ENCODE measurements at places on chromosomes 7 and 10. TPM values are rescaled to one million over a fixed set of nuclear protein-coding genes. Genes with fewer than 3 reads are reported as not detected.

Gene CDK1
- total RNA-seq, result 0.75 TPM

Gene TRIM74
- 4.1 TPM for total RNA-seq

Gene UNCX
- not detected for total RNA-seq

Gene UBTD1
- total RNA-seq, result 0.56 TPM

Gene CLEC2L
- not detected for total RNA-seq

Gene SLC39A12
- not detected for total RNA-seq

Gene DENND2A
- total RNA-seq, result not detected

Gene PSMA2
- total RNA-seq, result 38.8 TPM

Gene PTPRZ1
- not detected for total RNA-seq

Gene EVX1
- total RNA-seq, result 0.25 TPM

Gene TMEM184A
- 0.06 TPM for total RNA-seq
